ENCODE measurements at places on chromosomes 2 and 18.
A peak's percentile ranks its signal among the peaks of the same experiment; 100 is the strongest.

- DNase-seq, result peak; percentile 81
Observed at GRCh38 chr2:198127627-198128026, 323.2 kb downstream of the PLCL1 start.

- peak; percentile 64 for DNase-seq
Observed at GRCh38 chr2:88669482-88670214, 21.8 kb upstream of the RPIA start.

DNA sequence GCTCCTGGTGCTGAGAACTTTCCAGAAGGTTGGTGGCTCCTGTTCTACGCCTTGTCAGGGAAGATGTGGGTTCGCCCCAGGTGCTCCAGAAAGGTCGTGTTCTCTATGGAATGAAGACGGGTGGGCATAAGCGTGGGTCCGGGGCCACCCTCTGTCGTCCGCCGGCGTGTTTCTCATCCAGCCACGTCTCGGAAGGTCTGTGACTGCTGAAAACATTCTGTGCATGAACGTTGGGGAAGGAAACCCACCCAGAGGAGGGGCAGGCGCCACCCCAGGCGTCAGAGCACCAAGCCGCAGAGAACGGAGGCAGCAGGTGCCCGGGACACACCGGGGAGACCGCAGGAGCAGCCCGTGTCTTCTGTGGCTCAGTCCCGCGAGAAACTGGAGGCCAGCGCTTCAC, 118.2 kb downstream of the RTP5 start:
- no peak for DNase-seq

- no peak for DNase-seq
Observed at GRCh38 chr2:232147440-232148077, 186.0 kb downstream of the DIS3L2 start.

DNA sequence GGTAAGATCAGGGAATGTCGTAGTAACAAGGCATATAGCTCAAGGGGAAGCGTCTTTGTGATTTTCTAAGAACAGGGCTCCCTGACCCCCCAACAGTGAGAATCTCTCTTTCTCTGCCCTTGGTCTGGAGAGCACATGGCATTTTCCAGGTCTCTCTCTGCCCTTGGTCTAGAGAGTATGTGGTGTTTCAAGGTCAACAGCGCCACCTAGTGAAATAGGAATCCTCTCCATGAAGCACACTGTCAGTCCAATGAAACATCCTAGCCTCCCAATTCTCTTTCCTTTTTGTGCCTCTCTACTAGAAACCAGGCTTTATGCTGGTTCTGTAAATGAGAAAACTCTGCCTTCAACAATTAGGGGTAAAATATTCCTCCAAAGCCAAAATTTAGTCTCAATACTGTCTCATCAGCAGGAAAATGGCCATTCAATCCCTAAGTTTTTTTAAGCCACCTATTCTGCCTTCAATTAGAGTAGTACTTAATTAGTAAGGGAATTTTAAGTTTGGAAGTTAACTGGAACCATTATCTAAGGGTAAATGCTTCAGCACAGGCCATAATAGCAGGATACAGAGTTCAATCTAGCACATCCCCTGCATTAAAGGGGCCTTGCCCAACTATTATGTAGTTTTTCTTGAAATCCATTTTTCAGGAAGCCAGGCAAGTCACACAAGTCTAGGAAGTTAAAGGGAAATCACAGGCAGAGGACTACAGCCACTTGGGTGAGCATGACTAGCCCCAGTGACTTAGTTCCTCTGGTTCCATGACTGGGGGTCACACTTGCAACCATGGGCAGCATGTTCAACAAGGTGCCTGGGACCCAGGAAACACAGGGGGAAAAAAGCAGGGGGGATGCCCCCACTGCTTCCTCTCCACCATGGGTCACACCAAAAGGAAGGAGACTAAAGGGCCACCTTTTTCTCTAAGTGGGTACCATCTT, 12.4 kb downstream of the DYM start:
- peak; percentile 73 for DNase-seq

Measured in cardiac fibroblast (primary cell).